ENCODE measurements at places on chromosomes 12 and 14.

GRCh38 chr12:89833337-89834252 lies 125.0 kb upstream of the ATP2B1 start:
- no peak for DNase-seq

GRCh38 chr14:24857277-24857676 lies 192.7 kb downstream of the STXBP6 start:
- no peak for DNase-seq

DNA sequence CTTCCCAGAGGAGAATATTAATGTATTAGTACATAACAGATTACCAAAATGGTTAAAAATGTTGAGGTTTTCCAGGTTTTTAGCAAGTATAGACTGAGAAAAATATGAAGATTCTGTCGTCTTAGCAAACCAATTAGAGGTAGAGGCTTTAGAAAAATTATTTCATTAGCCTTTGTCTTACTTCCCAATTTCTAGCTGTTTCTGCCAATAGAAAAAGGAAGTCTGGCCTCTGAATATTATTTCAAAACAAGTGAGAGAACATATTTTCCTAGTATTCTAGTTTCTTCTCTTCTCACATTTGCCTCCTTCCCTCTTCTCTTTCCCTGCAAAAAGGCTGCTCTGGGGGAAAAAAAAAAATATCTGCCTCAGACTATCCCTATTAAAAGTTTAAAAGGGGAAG lies 16.4 kb downstream of the IPO8 start:
- no peak for DNase-seq

GRCh38 chr12:34339922-34340321 lies 317.6 kb downstream of the ALG10 start:
- no peak for DNase-seq

DNA sequence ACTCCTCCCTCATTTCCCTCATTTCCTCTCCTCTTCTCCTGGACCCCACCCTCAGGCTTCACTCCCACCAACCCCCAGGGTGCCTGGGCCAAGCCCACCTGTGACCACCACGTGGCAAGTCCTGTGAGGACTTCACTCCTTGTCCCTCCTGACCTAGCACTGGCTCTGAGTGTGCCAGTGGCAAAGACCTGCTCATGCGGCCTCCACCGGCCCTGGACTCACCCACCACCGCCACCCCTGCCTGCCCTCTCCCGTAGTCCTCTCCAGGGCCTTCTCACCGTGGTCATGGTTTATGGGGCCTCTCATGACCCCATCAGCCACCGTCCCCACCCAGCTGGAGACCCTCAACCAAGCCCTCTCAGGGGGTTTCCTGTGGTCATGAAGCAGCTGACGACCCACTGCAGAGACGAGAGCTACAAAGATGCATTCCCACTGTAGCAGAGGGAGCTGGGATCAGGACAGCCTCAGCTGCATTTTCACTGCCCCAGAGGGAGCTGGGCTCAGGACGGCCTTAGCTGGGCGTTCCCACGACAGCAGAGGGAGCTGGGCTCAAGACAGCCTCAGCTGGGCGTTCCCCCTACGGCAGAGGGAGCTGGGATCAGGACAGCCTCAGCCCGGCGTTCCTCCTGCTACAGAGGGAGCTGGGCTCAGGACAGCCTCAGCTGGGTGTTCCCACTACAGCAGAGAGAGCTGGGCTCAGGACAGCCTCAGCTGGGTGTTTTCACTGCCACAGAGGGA lies 3.2 kb upstream of the C14orf180 start:
- DNase-seq, result no peak

GRCh38 chr14:77200406-77200985 lies 18.9 kb downstream of the TMEM63C start:
- no peak for DNase-seq

DNA sequence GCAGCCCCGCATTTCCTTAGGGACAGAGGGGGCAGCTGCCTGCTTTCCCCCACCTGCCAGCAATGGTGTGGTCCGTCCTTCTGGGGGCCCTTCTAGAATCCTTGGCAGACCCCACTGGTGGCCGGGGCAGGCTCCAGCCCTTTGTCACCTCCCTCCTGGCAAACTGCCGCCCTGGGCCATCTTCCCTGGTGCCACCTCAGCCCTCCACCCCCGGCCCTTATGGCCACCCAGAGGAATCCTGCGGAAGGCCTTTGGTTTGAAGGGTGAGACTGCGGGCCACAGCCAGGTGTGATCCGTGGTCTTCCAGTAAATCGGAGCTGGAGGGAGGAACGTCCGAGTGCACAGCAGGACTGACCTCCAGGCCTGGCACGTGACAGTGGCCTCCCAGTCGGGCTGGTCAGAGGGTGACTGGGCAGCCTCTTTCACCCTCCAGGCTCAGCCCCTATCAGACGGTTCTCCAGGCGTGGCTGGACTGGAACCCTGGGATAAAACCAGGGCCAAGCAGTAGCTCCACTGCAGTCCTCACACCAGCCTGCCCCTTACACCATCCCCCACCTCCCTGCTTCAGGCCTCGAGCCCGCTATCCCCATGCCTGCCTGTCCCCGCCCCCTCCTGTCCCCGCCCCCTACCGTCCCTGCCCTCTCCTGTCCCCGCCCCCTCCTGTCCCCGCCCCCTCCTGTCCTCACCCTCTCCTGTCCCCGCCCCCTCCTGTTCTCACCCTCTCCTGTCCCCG lies 12.4 kb downstream of the FBRSL1 start:
- peak; percentile 37 for DNase-seq

DNA sequence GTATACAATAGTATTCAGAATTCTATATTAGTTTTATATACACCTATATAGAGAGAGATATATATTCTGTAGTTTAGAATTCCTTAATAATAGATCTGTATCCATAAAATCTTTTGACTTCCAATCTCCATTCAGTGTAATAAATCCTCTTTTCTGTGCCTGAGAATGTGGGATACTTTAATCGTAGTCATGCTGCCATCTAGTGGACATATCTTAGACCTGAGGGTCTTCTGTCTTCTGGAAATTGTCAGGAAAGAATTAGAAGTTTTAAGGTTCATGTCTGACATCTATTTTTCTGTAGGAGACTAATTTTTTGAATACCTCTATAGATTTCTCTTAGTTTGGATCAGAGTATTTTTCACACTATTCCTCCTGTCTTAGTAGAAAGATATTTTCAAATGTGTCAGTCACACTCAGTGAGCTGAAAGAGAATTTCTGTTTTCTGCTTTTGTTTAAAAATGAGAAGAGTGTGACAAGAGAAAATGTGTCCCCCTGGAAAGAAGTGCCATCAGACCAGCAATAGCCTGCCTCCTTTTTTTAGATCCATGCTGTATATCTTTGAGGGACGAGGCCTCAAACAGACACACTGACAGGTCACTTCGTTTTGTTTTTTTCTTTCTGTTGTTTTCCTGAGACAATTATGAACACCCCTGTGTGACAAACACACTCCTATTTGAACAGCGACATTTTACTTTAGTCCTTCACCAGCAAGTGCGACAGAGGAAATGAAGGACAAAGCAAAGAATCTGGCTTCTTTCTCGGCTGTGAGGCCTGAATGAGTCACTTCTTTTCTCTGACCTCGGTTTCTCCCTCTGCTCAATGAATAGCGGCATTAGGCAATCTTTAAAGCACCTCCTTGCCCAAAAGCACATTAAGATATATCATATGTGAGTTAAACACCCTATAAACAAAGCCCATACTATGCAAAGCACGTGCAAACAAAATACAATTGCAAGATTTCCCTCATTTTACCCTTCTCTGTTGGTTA lies 96.3 kb downstream of the GALC start:
- DNase-seq, result no peak

DNA sequence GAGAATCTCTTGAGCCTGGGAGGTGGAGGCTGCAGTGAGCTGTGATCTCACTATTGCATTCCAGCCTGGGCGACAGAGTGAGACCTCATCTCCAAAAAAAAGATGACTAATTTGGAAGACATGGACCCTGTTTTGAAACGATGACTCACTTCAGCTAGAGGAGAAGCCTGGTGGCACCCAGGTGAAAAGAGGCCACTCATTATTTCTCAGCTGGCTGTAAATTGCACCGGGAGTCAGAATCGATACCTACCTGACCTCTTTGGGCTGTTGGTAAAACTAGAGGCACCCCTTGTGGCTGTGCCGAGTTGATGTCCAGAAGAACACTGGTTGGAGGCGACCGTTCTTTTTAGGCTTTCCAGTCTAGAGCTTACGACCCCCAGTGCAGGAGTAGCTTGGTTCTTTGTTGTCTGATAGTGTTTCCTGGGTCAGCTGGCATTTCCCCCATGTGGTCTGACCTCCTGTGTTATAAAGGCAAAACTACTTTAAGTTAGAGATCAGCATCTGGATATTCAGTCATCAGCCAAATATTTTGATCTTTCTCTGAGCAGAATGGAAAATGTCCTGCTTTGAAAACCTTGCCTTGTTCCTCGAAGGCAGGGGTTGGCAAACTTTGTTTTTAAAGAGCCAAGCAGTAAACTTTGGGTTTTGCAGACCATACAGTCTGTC lies 93.2 kb downstream of the CHST11 start:
- peak; percentile 12 for DNase-seq

DNA sequence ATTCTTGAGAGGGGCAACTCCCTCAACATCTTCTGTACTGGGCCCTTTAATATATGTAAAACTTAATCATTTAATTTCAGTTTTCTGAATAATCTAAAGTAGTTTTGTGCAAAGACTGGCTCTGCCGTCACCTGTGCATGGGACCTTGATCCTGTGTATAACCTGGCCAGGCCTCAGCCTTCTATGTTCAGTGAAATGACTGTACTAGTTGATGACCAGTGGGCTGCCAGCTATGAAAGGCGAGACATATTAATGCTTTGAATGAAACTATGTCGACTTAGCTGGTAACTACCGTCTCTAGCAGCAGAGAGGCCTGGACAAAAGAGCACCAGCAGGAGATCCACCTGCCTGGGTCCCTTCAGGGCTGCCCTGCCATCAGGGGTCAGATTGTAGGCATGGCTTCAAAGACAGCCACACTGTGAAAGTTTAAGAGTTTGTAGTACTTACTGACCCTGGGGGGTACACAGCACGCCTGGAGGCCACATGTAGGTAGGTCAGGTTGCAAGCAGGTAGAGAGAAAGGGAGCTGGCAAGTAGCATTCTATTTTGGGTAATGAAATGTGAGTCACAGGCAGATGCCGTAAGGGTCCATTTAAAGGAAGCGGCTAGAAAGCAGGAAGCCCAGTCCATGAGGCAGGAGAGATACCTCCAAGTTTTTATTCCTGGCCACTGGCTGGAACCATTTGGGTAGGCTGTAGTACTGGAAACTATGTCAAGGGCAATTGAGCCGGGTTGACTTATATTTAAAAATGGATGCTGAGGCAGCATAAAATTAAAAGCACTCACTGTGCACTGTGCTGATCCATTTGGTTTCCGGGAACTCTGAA lies 77.2 kb downstream of the BHLHE41 start:
- DNase-seq, result no peak

DNA sequence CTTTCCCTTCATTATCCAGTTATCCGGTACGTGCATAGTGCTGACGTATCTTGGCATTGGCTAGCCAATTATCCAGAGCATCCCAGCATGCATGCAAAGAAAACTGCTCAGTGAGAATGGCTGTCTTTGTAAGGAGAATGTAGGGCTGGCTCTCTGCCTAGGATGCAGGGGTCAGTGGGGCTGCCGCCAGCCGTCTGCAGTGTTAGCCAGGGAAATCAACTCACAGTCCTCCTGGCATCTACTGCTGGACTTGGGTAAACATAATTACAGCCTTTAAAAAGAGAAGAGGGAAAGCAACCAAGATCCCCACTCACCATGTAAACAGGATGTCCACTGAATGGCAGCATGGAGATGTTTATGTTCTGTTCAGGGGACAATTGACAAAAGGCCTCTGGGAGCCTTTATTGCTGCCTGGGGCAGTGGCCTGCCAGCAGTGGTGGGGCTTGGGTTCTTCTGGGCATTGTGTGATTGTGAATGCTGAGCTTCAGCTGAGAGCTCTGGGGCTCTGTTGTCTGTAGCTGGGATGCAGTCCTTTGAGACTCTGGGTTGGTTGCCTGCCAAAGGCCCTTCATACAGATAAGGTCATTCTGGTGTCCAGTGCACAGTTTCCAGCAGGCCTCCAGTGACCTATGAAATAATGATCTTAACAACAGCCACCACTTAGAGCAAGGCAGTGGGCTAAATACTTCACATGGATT lies 121.8 kb downstream of the TBC1D30 start:
- DNase-seq, result no peak

GRCh38 chr12:88546853-88547252 lies 33.4 kb downstream of the KITLG start:
- DNase-seq, result no peak

- DNase-seq, result no peak
Observed at GRCh38 chr14:91453744-91454143, 36.1 kb upstream of the CCDC88C start.

DNA sequence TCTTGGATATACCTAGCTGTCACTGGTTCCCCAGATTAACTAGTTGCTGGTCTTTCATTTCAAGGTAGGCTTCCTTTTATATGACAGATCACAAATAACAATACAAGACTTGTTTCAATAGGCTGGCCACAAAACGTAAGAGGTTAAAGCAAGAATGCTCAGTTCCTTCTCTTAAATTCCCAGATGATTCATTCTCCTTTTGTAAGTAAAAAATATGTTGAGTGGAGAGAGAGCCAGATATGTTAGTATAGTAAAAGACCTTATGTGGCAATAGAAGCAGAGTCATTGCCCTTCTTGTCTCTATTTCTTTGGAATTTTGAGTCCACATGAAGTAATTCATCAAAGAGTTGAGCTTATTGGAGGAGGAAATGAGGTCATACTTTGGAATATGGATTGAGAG lies 939.0 kb upstream of the ATXN7L3B start:
- no peak for DNase-seq

- DNase-seq, result no peak
Observed at GRCh38 chr14:34449819-34450541, 12.1 kb downstream of the SPTSSA start.

- no peak for DNase-seq
Observed at GRCh38 chr12:106035421-106035820, 103.3 kb downstream of the NUAK1 start.

- DNase-seq, result no peak
Observed at GRCh38 chr12:104384141-104384880, 72.4 kb upstream of the CHST11 start.

- no peak for DNase-seq
Observed at GRCh38 chr12:26473291-26473690, 277.9 kb downstream of the SSPN start.

DNA sequence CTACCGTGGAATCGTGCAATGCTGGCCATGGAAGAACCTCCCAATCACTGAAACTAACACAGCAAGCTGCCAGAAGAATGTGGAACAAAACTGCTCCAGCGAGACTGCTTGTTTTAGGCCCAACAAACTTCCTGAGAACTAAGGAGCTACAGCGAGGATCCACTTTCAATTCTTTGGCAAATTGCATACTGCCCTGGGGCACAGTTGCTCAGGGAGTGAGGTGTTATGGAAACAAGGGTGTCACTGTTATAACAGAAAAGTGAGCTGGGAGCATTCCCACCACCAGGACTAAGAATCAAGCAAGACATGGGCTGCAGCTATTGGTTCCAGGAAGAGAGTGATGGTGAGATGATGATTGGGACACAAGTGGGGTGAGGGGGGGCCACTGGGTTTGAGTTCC lies 1606.1 kb upstream of the FLRT2 start:
- no peak for DNase-seq

- DNase-seq, result no peak
Observed at GRCh38 chr12:80769553-80770140, 52.9 kb downstream of the MYF5 start.

- peak; percentile 2 for DNase-seq
Observed at GRCh38 chr12:10027721-10028120, 2.8 kb upstream of the CLEC9A start.

- peak; percentile 90 for DNase-seq
Observed at GRCh38 chr12:51886021-51886710, 1.7 kb upstream of the ANKRD33 start.

Data from H54 (cell line).